Activated T-cell treated with anti-CD3 and anti-CD28 coated beads, Interleukin-2, amount 50 U/mL, for 24 hours (primary cell): ENCODE measurements at places on chromosomes 16 and 17.

DNA sequence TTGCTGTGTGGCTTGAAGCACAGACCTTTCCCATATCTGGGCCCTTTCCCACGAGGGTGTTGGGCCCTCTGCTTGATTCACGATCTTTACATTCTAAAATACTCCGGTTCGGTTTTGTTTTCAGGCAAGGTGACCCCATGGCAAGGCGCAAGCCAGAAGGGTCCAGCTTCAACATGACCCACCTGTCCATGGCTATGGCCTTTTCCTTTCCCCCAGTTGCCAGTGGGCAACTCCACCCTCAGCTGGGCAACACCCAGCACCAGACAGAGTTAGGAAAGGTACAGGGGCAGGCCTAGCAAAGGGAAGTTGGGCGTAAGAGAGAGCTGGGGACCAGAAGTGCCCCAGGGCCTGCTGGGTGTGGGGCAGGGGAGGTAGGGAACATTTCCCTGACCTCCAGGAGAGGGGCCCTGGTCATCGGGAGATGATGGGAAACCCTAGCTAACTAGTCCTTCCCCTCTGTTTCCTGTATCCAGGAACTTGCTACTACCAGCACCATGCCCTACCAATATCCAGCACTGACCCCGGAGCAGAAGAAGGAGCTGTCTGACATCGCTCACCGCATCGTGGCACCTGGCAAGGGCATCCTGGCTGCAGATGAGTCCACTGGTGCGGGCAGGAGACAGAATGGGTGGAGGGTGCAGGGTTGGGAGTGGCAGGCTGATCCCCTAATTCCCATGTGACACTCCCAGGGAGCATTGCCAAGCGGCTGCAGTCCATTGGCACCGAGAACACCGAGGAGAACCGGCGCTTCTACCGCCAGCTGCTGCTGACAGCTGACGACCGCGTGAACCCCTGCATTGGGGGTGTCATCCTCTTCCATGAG is 1.4 kb downstream of the ALDOA start:
- H3K4me1 ChIP-seq = peaks cover 47% of the 10 kb centered on the region
- H3K27ac ChIP-seq = peak overlapping the region; percentile 99
- H3K36me3 ChIP-seq = peaks cover 77% of the 10 kb centered on the region
- DNase-seq = no peak
- peak overlapping the region; percentile 99 for H3K4me3 ChIP-seq
- no peaks in the 10 kb centered on the region for H3K27me3 ChIP-seq

GRCh38 chr16:61929776-61930175 is 106.5 kb downstream of the CDH8 start:
- H3K4me1 ChIP-seq = no peaks in the 10 kb centered on the region
- no peaks in the 10 kb centered on the region for H3K27me3 ChIP-seq
- H3K27ac ChIP-seq = no peak overlapping the region
- no peaks in the 10 kb centered on the region for H3K36me3 ChIP-seq

- no peaks in the 10 kb centered on the region for H3K36me3 ChIP-seq
- H3K4me3 ChIP-seq = no peak overlapping the region
- no peak overlapping the region for H3K27ac ChIP-seq
- no peaks in the 10 kb centered on the region for H3K27me3 ChIP-seq
- DNase-seq = no peak
- peaks cover 4% of the 10 kb centered on the region for H3K4me1 ChIP-seq
Measured at GRCh38 chr17:72984926-72985325, 107.6 kb downstream of the SLC39A11 start.

DNA sequence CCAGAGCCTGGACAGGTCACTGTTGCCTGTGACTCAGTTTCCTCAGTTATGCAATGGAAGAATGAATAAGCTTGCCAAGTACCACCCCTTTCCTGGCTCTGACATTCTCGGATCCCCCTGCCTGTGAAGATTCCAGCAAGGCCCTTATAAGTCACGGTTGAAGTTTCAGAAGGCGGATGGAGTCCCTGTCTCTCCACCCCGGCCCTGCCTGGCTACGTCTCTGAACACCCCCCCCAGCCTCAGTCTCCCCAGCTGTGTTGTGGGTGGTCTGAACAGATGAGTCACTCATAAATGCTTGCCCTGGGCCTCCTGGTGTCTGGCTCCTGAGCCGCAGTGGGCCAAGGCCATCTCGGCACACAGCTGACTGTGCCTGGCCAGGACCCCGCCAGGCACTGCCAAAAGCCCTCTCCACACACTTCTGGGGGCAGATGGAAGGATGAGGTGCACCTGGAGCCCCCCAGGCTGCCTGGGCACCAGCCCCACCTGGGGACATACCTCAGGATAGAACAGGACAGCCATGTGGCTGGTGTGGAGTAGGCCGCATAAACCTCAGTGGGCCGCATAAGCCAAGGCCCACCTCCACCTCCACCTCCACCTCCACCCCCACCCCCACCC is 15.4 kb downstream of the VASN start:
- H3K4me3 ChIP-seq = no peak overlapping the region
- peak overlapping the region; percentile 44 for H3K27ac ChIP-seq
- peaks cover 81% of the 10 kb centered on the region for H3K36me3 ChIP-seq
- H3K4me1 ChIP-seq = peaks cover 4% of the 10 kb centered on the region
- DNase-seq = no peak
- no peaks in the 10 kb centered on the region for H3K27me3 ChIP-seq

DNA sequence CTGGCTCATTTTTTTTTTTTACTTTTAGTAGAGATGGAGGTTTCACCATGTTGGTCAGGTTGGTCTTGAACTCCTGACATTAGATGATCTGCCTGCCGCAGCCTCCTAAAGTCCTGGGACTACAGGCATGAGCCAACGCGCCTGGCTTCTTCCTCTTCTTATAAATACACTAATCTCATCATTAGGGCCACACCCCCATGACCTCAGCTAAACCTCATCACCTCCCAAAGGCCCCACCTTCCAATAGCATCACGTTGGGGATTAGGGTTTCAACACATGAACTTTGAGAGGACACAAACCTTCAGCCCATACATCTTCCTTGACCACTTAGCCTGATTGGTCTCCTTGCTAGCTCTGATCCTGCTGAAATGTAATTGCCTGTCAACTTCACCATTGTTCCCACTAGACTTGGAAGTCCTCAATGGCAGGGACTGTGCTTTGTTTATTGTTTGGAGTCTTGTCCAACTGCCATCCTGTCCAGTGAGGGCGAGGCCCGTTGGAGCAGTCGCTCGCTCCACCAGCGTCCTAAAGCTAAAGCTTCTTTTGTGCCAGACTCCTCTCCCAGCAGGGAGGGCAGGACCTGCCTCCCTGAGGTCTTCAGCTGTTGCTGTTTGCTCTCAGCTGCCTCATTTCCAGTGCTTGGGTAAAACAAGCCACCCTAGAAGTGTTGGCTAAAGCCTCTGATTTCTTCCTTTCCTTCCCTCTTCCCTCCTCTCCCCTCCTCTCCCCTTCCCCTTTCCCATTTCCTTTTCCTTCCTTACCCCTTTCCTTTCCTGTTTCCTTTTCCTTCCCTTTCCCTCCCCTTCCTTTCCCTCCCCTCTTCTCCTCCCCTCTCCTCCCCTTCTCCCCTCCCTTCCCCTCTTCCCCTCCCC is 85.3 kb downstream of the HAPSTR1 start:
- no peaks in the 10 kb centered on the region for H3K36me3 ChIP-seq
- no peaks in the 10 kb centered on the region for H3K4me1 ChIP-seq
- no peak overlapping the region for H3K27ac ChIP-seq
- peaks cover 14% of the 10 kb centered on the region for H3K27me3 ChIP-seq

DNA sequence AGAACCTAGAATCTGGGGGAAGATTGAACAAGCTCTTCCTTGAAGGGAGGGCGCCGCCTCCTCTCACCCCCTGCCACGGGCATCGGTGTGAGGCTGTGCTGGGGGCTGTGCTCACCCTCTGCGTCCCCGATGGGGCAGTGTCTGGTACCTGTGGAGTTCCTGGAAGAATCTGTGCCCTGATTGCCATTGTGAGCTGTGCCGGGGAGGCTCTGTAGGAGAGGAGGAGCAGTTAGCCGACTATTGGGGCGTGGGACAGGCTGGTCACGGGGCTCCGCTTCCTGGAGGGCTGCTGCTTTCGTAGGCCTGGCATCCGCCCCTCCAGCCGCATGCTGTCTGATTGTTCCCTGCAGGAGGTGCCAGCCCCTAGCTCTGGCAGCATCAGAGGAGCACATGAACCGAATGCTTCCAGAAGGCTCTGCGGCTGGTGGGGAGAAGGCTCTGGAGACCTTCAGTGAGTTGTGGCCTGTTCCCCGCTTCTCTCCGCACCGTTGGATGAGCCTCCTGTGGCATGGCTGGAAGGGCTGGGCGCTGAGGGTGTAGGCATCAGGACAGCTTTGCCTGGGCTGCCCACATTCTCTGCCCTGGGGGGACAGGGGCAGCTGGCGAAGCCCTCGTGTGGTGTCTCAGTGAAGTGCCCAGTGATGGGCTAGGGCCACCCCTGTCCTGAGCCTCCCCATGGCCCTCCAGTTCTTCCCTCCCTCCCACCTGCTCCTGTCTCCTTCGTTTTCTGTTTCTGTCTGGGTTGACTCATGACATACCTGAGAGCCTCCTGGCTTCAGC is 86.9 kb downstream of the SEC14L1 start:
- H3K27ac ChIP-seq = no peak overlapping the region
- H3K4me1 ChIP-seq = no peaks in the 10 kb centered on the region
- H3K4me3 ChIP-seq = no peak overlapping the region

GRCh38 chr16:24875466-24875865 is 29.7 kb downstream of the SLC5A11 start:
- DNase-seq = no peak
- H3K4me3 ChIP-seq = no peak overlapping the region
- no peaks in the 10 kb centered on the region for H3K36me3 ChIP-seq

- H3K27me3 ChIP-seq = no peaks in the 10 kb centered on the region
- H3K36me3 ChIP-seq = peaks cover 12% of the 10 kb centered on the region
- H3K27ac ChIP-seq = peak overlapping the region; percentile 33
- H3K4me3 ChIP-seq = peak overlapping the region; percentile 90
Measured at GRCh38 chr17:63929860-63930766, 2.0 kb downstream of the CD79B start.

DNA sequence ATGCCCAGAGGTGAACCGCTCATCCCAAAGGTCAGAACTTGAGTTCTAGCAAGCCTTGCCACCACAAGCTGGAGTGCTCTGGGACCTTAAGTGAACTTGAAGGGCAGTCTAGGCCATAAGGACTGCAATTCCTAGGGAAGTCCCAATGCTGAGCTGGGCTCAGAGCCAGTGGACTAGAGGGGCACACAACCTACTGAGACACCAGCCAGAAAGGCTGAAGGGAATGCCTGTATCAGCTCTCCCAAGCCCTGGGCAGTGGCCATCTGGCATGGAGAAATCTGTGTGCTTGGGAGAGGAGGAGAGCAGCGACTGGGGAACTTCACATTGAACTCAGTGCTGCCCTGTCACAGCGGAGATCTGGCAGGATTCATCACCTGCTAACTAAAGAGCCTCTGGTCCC is 201.3 kb downstream of the CEP112 start:
- no peak for DNase-seq
- no peaks in the 10 kb centered on the region for H3K36me3 ChIP-seq
- H3K4me1 ChIP-seq = no peaks in the 10 kb centered on the region

DNA sequence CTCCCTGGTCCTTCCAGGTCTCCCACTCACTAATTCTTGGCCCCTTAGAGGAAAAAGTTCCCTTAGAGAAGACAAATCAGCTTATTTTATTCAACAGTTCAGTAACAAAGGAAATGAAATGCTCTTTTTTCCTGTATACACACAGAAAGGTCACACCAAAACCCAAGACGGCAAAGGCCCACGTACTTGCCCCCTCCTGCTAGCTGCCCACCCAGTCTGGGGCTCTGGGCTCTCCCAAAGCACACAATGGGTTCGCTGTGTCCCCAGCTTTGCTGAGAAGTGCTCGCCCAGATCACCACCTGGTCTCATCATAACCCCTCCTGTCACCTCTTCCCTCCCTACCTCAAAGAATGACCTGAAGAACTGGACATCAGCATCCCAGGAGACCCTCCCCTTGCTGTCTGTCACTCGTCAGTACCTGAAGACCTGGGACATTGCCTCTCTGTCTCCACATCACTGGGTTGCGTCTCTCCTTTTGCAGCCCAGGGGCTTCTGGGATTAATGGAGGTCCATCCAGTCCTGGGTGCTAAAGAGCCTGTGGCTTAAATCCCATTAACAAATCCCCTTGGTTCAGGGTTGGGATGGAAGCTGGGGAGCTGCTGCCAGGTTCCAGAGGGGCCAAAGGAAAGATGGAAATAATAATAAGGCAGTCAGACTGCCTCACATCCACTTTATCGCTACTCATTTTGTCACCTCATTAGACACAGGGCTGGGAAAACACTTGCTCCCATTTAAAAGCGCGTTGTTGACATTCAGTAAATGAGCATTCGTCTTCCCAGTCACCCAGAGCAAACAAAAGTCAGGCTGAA is 3.3 kb downstream of the SLC6A4 start:
- no peaks in the 10 kb centered on the region for H3K36me3 ChIP-seq
- H3K27ac ChIP-seq = no peak overlapping the region
- H3K27me3 ChIP-seq = peaks cover 65% of the 10 kb centered on the region
- H3K4me3 ChIP-seq = no peak overlapping the region

- H3K27ac ChIP-seq = peak overlapping the region; percentile 80
- DNase-seq = peak; percentile 94
- H3K36me3 ChIP-seq = no peaks in the 10 kb centered on the region
- H3K4me3 ChIP-seq = peak overlapping the region; percentile 76
- H3K4me1 ChIP-seq = peaks cover 26% of the 10 kb centered on the region
- H3K27me3 ChIP-seq = peaks cover 72% of the 10 kb centered on the region
Measured at GRCh38 chr17:62653002-62653825, 25.7 kb downstream of the MRC2 start.

DNA sequence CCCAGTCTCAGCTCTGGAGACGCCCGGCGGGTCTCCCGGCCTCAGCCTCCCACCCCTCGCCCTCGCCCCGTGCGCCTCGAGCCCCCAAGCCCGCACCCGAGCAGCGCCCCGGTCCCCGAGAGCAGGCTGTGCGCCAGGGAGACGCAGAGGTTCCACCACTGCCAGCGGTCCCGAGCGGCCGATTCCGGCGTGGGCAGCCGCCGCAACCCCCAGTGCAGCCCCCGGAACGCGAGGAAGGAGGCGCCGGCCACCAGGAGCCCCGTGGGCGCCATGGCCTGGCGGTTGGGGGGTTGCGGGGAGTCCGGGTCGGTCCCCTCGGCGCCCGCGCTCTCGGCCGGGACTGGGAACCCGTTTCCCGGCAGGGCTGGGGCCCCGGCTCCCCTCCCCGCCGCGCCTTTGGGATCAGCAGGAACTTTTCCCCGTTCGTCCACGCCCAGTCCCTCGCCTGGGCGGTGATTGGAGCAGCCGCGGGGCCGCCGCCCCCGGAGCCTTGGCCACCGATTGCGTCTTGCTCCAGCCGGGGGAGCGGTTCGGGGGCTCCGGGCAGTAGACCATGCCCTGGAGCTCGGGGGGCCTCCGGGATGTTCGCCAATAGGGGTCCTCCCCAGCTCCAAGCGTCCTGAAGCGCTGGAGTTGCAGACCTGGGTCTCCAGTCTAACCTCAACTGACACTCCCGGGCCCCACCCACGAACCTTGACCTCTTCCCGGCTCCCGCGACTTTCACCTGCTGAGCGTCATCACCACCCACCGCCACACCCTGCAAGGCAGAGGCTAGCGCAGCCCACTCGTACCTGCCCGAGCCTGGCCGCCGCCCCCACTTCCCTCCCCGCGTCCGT is at the start of gene TLCD2:
Gene TLCD2 (minus strand): TSS at position 407 of the 836 bp plus-strand sequence. CDS start 135 bp downstream, at position 272.
- peaks cover 25% of the 10 kb centered on the region for H3K4me1 ChIP-seq
- peaks cover 5% of the 10 kb centered on the region for H3K36me3 ChIP-seq
- peak; percentile 53 for DNase-seq
